ENCODE measurements at places on chromosomes 3 and 15.

GRCh38 chr15:70557521-70558258 lies 205.7 kb downstream of the UACA start:
- no peak for DNase-seq

- no peak for DNase-seq
Observed at GRCh38 chr3:45640724-45641361, 46.3 kb downstream of the LIMD1 start.

GRCh38 chr3:107727102-107727501 lies 204.3 kb downstream of the BBX start:
- DNase-seq: no peak

DNA sequence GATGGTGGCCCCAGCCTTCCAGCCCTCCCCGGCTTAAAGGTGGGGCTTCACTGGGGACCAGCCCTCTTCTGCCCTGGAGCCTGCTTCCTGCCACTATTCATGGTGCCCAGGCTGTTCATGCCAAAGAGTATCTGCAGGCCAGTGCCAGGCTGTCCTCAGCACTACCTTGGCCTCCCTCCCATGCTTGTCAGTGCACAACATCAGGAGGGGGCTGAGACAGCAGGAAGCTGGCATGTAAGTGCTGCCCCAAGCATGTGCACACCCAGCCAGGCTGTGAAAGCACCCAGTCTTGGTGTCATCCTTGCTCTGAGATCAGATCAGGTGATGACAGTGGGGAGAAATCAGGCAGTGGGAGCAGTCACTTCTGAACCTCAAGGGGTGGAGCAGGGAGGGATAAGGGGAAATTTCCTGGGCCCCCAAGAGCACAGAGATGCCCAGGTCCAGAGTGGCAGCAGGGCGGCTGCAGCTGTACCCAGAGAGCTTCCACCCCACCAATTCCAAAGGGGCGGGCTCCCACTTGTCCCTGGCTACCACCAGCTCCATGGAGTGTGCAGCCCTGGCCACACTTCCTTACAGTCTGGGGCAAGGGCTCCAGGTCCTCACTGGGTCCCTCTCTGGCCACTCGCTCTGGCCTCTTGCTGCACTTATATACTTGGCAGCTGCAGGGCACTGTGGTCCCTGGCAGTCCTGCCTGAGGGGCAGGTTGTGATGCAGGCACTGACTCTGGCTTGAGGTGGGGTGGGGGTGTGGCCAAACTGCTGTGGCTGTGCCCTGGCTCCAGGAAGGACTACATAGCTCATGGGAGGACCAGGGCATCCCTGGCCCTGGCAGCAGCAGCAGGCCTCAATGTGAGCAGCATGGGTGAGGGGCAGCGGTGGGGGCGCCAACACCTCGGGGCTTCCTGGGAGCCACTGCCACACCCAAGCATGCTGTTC lies 91.4 kb upstream of the TNFSF10 start:
- DNase-seq: no peak

DNA sequence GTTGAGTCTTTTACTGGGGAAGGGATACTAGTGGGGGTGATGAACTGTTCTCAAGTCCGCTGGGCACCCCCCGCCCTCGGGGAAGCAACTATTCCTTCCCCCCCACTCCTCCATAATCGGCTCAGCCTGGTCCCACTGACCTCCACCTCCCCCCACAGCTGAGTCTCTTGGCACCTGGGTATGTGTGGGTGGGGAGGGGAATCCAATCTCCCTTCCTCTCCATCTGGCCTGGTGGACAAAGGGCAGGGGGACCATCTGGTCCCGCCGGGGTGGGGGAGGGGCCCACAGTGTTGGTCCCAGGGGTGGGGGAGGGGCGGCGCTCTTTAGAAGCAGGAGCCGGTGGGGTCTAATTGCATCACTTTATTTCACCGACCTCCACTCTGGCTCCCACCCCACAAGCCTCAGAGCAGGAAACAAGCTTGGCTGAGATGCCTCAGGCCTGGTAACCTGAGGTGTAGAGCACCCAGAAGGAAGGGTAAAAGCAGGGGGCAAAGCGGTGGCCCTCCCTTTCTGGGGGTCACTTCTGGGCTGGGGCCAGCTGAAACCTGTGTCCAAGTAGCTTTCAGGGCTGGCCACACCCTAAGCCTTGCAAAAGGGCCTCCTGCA lies 1.0 kb upstream of the PCBP4 start:
- no peak for DNase-seq

GRCh38 chr3:43214616-43215015 lies 71.7 kb upstream of the SNRK start:
- DNase-seq: no peak

DNA sequence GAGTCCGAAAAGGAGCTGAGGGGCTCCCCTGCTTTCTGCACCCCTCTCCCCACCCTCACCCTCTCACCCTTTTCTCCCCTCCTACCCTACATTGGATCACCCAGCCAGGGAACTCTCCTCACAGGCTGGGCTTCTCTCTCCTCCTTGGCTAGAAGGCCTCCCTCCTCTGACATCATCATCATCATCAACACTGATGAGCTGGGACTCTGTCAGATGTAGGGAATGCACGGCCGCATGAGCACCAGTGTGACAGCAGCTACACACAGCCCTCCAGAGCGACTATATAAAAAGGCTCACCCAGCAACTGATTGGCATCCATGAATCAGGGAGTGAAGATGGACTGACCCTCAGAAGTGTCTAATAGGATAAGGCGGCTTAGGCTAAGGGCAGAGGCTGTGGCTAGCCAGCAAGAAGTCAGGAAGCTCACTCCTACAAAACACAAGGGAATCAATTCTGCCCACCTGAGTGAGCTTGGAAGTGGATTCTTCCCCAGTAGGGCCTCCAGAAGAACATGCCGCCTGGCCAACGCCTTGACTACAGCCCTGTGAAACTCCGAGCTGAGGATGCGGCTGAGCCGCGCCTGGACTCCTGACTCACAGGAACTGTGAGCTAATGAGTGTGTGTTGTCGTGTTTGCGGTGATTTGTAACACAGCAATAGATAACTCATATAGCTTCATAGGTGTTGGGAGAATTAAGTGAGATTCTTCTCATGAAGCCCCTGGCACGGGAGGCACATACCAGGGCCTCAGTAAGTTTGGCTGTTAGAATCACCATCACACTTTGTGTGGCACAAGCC lies 147.6 kb downstream of the FAM43A start:
- DNase-seq: no peak

DNA sequence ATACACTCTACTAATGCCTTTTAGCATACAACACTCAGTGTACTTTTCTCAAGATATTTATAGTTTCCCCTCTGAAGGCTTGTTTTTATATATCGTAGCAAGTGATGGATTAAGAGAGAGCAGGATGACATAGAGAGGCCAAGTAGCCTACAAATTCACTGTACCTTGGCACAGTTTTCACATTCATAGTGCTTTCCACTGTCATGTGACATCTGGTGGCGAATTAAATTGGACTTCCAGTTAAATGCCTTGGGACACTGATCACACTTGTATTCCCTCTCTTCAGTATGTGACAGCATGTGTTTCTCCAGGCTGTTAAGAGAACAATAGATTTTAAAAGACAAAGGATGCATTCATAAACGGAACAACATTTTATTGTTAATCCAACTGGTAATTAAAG lies 541.1 kb downstream of the MECOM start:
- no peak for DNase-seq

- no peak for DNase-seq
Observed at GRCh38 chr15:65926459-65926858, 57.2 kb downstream of the RAB11A start.

GRCh38 chr15:25937796-25938195 lies 74.7 kb upstream of the ATP10A start:
- no peak for DNase-seq

DNA sequence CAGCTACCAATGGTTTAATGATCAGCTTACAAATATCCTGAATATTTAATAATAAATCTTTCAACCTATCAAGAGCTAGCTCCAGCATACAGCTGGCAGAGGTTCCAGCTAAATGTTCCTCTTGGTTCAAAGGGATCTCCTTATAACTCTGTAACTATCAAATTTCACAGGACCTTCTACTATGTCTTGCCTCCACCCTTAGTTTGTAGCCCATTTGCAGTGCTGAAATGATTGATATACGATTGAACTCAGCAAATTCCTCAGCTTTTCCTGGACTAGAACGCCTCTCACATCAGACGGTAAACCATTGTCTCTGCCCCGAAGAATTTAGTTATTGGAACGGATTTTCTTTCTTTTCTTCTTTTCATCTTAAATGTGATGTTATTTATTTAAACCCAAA lies 41.5 kb downstream of the CD200R1L start:
- DNase-seq: no peak

DNA sequence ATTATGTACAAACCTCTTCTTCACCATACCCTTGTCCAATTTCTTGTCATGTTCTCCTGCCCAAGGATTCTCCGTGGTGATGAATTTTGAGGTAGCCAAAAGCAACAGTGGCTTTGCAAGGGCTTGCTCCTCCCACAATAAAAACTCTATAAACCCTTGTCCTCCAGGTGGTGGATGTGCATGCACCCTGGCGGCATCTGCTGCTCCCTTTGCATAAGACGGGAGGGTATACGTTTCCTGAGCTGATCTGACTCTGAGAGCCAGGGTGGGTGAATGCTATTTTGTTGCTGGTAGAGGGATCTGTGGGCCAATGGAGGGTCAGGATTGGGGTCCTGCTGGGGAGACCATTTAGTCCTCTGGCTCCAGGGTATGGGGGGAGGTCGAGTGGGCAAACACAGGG lies 5.4 kb downstream of the DNAH1 start:
- no peak for DNase-seq

GRCh38 chr3:53721187-53722119 lies 124.8 kb downstream of the CHDH start:
- no peak for DNase-seq

- DNase-seq: peak; percentile 61
Observed at GRCh38 chr15:70023769-70024491, 73.8 kb downstream of the TLE3 start.
